Hypothalamus (tissue), 51 donors: ENCODE measurements at places on chromosomes 4 and X.

DNA sequence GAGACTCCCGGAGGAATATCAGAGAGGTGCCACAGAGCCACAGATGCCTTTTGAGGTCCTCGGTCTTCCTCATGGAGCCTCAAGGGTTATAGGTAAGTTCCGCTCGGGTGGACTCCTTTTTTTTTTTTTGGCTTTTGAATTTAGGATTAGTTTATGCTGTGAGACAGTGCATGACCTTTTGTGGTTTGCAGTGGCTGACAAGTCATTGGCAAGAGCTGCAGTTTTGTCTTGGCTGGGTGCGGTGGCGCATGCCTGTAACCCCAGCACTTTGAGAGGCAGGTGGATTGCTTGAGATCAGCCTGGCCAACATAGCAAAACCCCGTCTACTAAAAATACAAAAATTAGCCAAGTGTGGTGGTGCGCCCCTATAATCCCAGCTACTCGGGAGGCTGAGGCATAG lies 4.5 kb upstream of the GRSF1 start:
- no peak for DNase-seq

DNA sequence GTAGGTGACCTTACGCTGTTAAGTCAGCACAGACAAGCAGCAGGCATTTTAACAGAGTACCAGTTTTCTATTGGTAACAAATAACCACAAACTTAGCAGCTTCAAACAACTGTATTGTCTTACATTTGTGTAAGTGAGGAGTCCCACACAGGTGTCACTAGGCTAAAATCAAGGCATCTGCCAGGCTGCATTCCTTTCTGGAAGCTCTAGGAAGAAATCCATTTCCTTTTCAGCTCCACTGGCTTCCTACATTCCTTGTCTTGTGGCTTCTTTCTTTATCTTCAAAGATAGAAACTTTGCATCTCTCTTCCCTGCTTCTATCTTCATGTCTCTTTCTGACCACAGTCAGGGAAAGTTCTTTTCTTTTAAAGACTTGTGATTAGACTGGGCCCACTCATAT lies 139.9 kb downstream of the TMEM144 start:
- no peak for DNase-seq

GRCh38 chr4:154124539-154125255 lies 335.8 kb upstream of the SFRP2 start:
- no peak for DNase-seq

GRCh38 chr4:111074523-111075114 lies 451.7 kb upstream of the PITX2 start:
- DNase-seq, result no peak

DNA sequence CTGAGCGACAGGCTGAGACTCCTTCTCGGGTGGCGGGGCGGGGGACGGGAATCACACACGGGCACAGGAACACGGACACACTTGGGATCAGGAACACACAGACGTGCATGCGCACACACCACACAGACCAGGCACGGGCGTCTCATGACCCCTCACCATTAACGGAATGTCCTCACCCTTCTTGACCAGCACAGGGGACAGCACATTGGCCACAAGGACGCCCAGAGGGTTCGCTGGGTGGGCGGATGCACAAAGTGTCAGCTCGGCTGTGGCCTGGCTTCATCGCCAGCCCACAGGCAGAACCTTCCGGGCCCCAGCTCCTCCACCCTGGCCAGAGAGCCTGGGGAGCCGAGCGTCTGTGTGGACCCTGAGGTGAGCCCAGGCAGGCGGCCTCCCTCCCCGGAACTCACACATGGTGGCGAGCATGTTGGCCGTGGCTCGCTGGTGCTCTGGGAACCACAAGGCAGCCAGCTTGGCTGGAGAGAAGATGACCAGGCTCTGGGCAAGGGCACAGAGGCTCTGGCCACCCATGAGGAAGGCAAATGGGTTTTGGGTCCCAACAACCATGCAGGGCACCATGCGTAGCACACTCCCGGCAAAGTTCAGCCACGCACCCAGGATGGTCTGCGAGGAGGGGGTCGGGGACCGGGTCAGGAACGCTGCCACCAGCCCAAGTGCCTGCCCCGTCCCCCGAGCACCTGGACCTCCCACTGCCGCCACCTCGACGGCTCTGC lies 3.1 kb downstream of the SLC49A3 start:
- DNase-seq, result no peak

- DNase-seq, result no peak
These were observed 111.1 kb downstream of the ZNF330 start for GRCh38 chr4:141331534-141332358.

GRCh38 chr4:186829740-186830449 lies 106.2 kb upstream of the FAT1 start:
- DNase-seq, result no peak

- no peak for DNase-seq
These were observed 31.7 kb downstream of the STOX2 start for GRCh38 chr4:183936574-183937345.

GRCh38 chr4:68358988-68359387 lies 9.1 kb upstream of the YTHDC1 start:
- DNase-seq, result no peak

DNA sequence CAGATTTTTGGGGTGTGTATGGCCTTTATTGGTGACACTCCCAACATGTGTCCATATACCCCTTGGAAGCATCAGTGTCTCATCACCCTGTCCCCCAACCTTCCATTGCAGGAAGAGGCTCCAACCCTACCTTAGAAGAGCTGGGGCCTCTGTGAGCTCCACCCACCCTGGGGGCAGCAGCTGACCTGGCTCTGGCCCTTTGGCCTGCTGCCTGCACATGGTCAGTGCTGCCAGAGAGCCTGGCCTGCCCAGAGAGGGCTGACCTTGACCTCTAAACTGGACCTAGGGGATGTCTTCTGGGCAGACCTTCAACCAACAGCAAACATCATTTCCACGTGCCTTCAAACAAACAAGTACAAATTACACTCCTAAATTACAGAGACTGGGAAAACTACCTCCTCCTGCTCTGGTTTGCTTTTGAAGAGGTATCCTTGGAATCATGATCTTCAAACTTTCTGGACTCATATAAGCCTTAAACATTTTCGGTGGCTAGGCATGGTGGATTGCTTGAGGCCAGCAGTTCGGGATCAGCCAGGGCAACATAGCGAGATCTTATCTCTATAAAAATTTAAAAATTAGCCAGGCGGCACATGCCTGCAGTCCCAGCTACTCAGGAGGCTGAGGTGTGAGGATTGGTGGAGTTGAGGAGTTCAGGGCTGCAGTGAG lies 27.3 kb upstream of the KIAA0232 start:
- DNase-seq, result no peak
